ENCODE measurements at places on chromosomes 6 and 20.
A peak's percentile ranks its signal among the peaks of the same experiment; 100 is the strongest.

- peak; percentile 51 for DNase-seq
These were observed 577 bp downstream of the LSM14B start for GRCh38 chr20:62122654-62123449.

- DNase-seq, result no peak
These were observed 42.5 kb downstream of the LYRM2 start for GRCh38 chr6:89596056-89596455.

- DNase-seq, result no peak
These were observed 17.8 kb downstream of the PTPRT start for GRCh38 chr20:43171930-43172329.

GRCh38 chr20:52937591-52938100 is 34.5 kb upstream of the TSHZ2 start:
- peak; percentile 24 for DNase-seq

GRCh38 chr20:47244451-47244850 is 112.0 kb downstream of the ZMYND8 start:
- peak; percentile 79 for DNase-seq

DNA sequence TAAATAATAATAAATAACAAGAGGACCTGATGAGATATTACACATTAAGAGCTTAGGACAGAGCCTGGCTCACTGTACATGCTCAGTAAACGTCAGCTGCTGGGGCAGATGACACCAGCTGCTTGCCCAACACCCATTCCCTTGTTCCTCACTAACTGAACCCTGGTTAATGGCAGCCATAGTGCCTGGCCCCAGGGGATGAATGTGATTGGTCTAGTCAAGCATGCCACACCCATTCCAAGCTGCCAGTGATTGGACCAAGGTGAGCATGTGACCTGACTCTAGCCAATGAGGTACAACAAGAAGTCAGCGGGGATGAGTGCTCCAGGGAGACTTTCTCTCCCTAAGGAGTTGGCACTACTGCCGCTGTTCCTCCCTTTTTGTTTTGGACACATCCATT is 85.1 kb upstream of the PTPN1 start:
- peak; percentile 74 for DNase-seq
